Activated naive CD4-positive, alpha-beta T cell treated with Interleukin-2 at 50 U/mL for 16 hours (primary cell): ENCODE measurements at places on chromosomes 2 and 18.
A peak's percentile ranks its signal among the peaks of the same experiment; 100 is the strongest.

- no peak for DNase-seq
Measured at GRCh38 chr2:34808426-34808825, 1209.3 kb upstream of the FAM98A start.

GRCh38 chr2:1055014-1055595, 104.5 kb downstream of the SNTG2 start:
- DNase-seq = no peak

- DNase-seq = no peak
Measured at GRCh38 chr2:20241973-20242726, 17.2 kb upstream of the SDC1 start.

DNA sequence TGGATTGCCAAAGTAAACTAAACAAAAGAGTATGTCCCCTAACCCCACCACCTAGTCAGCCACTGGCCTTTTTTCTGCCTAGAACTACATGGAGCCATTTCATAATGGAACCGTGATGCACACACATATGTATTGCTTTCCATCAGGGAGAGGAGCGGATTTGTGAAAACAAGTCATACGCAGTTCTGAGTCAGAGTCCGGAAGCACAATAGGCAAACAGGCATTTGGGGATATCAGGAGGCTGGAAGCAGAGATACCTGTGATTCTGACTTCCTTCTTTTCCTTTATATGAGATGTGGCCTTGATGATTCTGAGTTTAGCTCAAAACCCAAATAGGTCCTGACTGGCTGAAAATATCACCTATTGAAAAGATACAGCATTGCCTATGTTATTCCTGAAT, 93.5 kb downstream of the TMEM163 start:
- no peak for DNase-seq

DNA sequence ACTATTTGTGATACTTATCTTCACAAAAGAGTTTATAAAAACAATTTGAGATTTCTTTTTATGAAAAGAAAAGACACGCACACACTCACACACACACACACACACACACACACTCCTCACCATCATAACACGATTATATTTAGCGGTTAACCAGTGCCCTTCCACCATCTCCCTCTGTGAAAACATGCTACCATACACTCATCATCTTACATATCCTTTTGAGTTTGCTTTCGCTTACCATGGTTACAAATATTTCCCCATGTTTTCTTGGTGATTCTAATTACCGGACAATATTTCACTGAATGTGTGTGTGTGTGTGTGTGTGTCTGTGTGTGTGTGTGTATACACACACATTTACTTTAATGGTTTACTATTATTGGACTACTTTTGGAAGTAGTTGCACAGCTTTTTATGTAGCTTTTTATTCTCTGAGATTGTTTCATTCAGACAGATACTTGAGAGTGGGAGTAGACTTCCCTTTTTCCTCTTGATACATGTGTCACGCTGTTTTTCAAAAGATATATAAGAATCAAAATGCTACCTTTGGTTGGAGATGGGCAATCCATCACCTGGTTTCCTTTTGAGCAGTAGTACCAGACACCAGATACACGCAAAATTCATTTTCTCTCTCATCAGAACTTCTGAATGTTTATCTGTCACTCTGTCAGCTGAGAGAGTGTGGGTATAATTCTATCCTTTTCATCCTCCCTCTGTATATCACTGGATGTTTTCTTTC, 138.1 kb downstream of the SETBP1 start:
- DNase-seq = no peak

DNA sequence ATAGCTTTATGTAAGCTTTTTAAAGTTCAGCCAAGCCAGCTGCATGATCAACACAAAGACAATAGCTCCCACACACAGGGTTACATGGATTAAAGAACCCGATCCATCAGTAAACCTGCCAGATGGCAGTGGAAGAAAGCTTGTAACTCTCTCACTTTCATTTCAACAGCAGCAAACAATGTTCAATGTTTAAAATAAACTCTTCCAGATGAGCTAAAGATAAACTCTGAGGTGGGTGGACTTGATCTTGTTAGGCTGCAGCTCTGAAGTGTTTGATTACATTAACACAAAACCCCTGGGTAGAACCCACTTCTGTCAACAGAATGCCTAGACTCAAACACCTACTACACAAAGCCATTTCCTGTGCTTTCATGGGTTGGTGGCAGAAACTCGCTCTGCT, 13.9 kb downstream of the RDH14 start:
- DNase-seq = no peak

DNA sequence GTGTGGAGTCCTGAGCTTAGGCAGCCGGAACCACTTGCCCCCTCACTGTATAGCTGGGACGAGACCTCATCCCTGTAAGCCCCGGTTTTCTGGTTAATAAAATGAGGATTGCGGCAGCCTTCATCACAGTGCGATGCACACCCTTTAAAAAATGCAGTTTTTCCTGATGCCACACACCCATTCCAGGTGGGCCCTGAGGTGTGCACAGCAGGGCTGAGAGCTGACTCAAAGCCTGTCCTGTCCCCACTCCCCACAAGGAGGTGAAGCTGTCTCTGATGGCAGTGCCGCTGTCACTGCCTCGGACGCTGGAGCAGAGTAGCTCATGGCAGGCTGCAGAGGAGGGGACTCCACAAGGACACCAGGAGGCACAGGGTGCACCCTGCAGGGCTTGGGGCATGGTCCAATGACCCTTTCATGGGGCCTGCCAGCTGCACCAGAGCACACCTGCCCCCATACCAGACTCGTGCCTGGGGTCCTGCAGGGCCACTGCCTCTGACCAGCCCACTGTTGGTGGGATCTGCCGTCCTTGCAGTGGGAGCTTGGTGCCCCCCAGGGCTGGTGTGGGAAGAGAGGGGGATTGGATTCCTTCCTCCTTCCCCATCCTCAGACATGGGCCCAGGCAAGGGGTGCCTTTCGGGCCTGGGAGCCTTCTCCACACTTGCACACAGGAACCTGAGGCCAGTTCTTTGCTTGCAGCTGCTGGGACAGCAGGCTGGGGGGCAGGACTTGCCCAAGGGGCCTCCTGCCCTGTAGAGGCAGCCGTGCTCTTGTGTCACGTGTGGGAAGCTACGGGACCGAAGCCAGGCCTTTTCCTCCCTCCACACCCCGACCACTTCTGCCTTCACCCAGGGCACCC, 22.8 kb downstream of the GPC1 start:
- DNase-seq = no peak

DNA sequence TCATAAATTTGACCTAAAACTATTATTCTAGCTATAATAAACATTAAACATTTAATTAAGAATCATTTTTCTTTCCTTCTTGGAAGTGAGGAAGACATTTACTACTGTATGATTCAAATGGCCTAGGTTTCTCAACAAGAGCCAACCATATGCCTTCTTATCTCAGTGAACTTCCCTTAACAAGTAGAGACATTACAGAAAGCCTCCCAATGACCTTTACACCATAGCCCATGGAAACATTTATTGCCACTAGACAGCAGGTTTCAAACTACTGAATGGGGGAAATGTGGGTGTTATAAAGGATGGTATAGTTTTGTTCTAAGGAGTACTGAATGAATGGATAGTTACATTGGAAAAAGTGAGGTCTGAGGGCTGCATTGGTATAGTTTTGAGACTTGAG, 349.4 kb upstream of the SPRED2 start:
- no peak for DNase-seq

- peak; percentile 27 for DNase-seq
Measured at GRCh38 chr2:159285929-159286708, at the start of gene WDSUB1. Gene WDSUB1, minus strand, starts transcription at chr2:159286703. Its CDS starts 3,634 bp downstream, at chr2:159283069.

- no peak for DNase-seq
Measured at GRCh38 chr2:60368456-60368855, 185.0 kb downstream of the BCL11A start.

- no peak for DNase-seq
Measured at GRCh38 chr2:206792645-206793044, 27.2 kb downstream of the FASTKD2 start.

DNA sequence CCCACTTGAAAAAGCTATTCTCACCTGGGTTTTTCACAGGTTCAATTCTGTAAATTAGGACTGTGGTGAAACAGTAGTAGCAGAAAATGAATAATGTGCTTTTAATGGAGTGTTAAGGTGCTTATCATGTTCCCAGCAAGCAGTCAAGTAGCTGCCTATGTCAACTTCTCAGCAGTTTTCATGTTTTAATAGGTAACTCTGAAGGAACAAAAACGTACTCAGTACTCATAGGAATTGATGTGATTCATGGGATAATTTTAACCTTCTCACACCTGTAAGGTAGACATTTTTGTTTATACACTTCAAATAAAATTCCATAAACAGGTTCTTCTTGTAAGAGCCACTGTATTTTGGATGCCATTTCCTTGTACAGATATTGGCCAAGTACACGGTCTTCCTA, 801.6 kb downstream of the MBD2 start:
- no peak for DNase-seq

- DNase-seq = no peak
Measured at GRCh38 chr18:37534627-37535026, 31.0 kb downstream of the CELF4 start.

DNA sequence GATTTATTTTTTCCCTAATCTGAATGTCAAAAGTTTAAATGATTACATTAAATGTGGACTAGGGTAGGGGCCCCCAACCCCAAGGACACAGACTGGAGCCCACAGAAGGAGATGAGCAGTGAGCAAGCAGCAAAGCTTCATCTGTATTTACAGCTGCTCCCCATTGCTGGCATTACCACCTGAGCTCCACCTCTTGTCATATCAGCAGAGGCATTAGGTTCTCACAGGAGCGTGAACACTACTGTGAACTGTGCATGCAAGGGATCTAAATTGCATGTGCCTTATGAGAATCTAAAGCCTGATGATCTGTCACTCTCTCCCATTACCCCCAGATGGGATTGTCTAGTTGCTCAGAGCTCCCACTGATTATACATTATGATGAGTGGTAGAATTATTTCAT, 3.8 kb downstream of the MOB1A start:
- DNase-seq = no peak

DNA sequence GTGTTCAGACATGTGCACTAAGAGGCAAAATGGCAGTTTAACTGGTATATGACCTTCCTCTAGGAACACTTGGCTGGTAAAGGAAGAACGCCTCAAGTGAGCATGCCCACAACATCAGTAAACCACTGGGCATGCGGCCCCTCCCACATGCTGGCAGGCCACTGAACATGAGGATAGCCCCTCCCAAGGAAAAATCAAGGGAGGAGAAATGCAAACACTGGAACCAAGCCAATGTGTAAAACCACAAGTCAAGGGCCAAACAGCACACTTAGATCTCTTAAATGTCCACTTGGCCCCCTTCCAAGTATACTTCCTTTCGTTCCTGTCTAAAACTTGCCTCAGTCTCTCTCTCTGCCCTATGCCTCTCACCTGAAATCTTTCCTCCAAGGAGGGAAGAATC, 980.8 kb downstream of the TSN start:
- DNase-seq = no peak

DNA sequence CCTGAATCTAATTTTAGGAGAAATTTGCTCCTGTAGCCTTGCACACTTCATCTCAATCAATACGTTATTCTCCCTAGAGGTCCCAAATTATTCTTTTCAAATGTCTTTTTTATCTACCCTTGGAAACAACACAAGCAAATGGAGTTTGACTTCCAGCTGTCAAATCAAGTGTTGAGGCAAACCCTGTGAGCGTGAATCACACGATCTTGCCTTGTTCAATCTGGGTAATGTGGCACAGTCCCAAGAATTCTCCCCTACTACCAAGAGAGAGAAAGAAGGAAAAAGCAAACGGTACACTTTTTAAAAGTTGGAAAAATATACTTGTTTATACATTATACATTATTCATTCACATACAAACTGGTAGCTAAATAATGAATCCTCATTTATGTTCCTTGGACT, 2035.3 kb upstream of the CELF4 start:
- DNase-seq = no peak

DNA sequence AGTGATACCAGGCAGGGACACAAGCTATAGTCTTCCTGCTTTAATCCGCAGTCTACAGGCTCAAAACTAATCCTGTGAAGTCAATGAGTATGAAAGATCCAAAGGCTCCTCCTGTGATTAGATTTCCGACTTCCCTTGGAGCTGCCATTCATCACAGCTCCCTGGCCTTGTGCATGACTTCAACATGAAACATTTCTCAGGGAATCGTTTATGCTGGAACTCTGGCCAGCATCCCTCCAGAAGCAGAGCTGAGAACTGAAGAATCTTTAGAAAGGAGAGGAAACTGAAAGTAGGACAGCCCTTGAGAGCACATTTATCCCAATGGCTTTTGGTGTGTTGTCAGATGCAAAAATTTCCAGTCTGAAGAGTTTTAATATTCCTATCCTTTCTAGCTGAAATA, 84.3 kb upstream of the SESTD1 start:
- DNase-seq = no peak

- no peak for DNase-seq
Measured at GRCh38 chr2:236629961-236630872, 60.6 kb downstream of the ACKR3 start.

GRCh38 chr18:8176554-8176953, 432.7 kb upstream of the RAB12 start:
- no peak for DNase-seq

DNA sequence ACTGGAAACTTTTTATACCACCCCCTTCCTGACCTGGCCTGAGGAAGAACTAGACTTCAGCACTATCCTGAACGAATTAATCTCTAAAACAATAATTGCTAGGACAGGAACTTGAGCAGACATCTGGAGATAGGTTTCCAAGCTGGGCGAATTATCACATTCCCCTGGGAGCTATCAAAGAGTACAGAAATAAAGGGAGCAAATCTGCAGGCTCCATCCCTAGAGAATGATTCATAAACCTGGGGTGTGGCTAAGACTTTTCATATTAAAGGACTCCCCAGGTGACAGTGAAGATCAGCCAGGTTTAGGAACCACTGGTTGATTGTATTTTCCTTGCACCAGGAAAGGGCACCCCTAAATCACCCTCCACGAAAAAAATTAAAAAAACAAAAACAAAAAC, 105.6 kb upstream of the NOL4 start:
- no peak for DNase-seq

- no peak for DNase-seq
Measured at GRCh38 chr2:28219138-28219537, 173.5 kb upstream of the FOSL2 start.

DNA sequence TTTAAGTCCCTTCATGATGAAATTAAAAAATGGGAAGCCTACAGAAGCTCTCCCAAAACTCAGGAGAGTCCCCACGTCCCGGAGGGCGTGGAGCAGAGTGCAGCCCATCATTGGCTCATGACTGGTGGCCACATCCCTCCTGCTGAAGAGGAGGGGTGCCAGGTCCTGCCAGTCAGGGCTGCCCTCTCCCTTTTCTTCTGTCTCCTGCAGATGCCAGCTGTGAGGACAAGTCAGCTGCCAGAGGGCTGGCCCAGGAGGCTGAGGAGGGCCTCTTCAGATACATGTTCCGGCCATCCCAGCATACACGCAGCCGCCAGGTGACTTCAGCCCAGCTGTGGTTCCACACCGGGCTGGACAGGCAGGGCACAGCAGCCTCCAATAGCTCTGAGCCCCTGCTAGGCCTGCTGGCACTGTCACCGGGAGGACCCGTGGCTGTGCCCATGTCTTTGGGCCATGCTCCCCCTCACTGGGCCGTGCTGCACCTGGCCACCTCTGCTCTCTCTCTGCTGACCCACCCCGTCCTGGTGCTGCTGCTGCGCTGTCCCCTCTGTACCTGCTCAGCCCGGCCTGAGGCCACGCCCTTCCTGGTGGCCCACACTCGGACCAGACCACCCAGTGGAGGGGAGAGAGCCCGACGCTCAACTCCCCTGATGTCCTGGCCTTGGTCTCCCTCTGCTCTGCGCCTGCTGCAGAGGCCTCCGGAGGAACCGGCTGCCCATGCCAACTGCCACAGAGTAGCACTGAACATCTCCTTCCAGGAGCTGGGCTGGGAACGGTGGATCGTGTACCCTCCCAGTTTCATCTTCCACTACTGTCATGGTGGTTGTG, 2.6 kb downstream of the INHA start:
- DNase-seq = no peak

- no peak for DNase-seq
Measured at GRCh38 chr18:61637319-61637718, 255.5 kb downstream of the RNF152 start.
